CD8-positive, alpha-beta memory T cell (primary cell): ENCODE measurements at places on chromosomes 5 and 9.

DNA sequence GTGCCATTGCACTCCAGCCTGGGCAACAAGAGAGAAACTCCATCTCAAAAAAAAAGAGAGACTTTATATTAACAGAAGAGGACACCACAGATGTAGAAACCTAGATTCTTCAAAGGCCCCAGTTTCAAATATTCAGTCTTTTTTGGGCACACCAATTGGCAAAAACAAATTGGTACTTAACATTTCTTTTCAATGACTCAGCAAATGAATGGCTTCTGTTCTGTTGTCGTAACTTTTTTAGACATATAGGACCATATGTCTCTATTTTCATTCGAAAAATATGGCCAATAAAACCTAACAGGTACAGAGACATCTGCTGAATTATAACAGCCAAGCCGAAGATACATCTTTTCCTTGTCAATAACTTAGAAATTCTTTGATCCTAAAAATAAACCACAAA is 212.8 kb downstream of the EBF1 start:
- no peaks in the 10 kb centered on the region for H3K4me1 ChIP-seq
- no peak overlapping the region for H3K27ac ChIP-seq
- no peak overlapping the region for H3K4me3 ChIP-seq
- no peak for DNase-seq
- H3K36me3 ChIP-seq: no peaks in the 10 kb centered on the region

- H3K36me3 ChIP-seq: no peaks in the 10 kb centered on the region
- H3K4me1 ChIP-seq: no peaks in the 10 kb centered on the region
- no peaks in the 10 kb centered on the region for H3K27me3 ChIP-seq
- H3K4me3 ChIP-seq: no peak overlapping the region
These were observed 284.4 kb upstream of the RGMB start for GRCh38 chr5:98489021-98489420.

DNA sequence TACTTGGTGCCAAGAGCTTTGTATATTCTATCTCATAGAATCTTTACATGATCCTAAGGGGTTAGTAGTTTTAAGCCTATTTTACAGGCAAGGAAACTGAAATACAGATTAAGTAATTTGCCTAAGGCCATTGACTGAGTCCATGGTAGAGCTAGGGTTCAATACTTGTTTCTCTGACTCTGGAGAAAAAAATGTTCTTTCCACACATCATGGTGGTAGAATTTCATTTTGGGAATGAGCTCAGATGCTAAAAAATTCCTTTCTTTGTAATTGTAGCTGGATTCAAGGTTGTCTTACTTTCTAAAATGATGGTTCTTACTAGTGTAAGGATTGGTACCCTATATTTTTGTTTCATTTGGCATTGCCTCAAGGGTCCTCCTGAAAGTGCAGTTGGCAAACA is 86.0 kb downstream of the ANKRD55 start:
- no peak for DNase-seq
- no peaks in the 10 kb centered on the region for H3K36me3 ChIP-seq
- H3K27me3 ChIP-seq: no peaks in the 10 kb centered on the region
- H3K4me1 ChIP-seq: peaks cover 68% of the 10 kb centered on the region
- no peak overlapping the region for H3K4me3 ChIP-seq

DNA sequence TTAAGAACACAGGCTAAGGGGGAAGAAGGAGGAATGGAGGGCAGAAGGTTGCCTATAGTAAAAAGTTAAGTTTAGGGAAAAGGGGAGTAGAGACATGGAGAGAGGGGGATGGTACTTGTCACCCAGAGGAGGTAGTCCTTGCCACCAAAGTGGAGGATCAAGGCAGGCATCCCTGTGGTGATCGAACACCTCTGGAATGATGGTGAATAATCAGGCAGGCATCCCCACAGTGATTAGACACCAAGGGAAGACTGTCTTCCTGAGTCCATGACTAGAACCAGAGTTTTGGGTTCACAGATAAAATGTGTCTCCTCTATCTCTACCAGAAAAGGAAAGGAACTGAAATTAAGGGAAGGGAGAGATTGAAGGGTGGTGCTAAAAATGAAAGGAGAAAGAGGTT is 19.2 kb upstream of the HMGCS1 start:
- H3K27ac ChIP-seq: no peak overlapping the region
- no peaks in the 10 kb centered on the region for H3K27me3 ChIP-seq
- H3K4me1 ChIP-seq: no peaks in the 10 kb centered on the region
- H3K4me3 ChIP-seq: no peak overlapping the region
- no peaks in the 10 kb centered on the region for H3K36me3 ChIP-seq

DNA sequence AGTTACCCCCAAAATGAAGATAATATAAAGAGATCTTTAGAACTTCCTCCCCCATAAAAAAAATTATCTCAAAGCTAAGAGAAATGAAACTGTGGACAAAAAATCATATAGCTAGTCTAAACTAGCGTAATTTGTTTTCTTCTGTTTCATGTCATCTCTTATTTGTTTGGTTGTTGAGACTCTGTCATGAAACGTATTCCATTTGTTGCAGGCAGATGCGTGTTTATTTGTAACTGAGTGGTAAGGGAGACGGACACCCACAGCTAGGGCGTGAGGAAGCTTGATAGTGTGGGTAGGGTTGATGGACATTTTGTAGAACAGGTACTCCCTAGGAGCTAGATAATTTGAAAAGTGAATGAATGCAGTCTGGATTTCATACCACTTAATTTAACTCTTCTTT is 41.9 kb downstream of the OSTF1 start:
- no peak for DNase-seq
- H3K36me3 ChIP-seq: peaks cover 14% of the 10 kb centered on the region
- peaks cover 5% of the 10 kb centered on the region for H3K4me1 ChIP-seq
- no peak overlapping the region for H3K4me3 ChIP-seq
- no peak overlapping the region for H3K27ac ChIP-seq

DNA sequence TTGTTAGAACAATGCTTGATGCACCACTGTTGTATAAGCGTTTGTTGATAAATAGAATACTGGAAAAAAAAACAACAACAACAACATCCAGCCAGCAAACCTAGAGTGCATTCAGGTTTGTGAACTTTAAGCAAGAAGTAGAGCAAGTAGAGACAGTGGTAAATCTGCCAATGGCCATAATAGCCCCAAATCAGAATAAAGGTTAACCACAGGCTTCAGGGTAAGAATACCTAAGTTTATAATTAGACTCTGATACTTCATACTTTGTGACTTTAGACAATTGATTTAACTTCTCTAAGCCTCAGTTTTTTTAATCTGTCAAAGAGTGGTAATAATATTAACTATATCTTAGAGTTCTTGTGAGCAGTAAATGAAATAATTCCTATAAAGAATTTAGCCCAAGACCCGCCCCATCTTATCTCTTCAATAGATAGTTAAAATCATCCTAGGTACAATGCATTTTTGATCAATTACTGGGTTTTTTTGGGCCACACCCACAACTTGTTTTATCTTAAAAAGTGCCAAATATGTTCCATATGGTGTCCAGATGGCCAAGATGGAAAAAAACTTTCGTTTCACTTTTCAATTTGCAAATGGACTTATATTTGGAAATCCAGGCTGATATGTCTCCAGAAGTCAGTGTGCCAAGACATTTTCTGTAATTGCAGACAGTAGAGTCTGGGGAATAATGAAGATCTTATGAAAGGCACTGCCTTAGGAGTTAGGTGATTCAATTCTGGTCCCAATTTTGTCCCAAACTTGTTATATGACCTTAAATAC is 24.5 kb upstream of the DPYSL3 start:
- no peaks in the 10 kb centered on the region for H3K36me3 ChIP-seq
- H3K27ac ChIP-seq: no peak overlapping the region
- H3K27me3 ChIP-seq: no peaks in the 10 kb centered on the region
- no peak for DNase-seq
- no peaks in the 10 kb centered on the region for H3K4me1 ChIP-seq

DNA sequence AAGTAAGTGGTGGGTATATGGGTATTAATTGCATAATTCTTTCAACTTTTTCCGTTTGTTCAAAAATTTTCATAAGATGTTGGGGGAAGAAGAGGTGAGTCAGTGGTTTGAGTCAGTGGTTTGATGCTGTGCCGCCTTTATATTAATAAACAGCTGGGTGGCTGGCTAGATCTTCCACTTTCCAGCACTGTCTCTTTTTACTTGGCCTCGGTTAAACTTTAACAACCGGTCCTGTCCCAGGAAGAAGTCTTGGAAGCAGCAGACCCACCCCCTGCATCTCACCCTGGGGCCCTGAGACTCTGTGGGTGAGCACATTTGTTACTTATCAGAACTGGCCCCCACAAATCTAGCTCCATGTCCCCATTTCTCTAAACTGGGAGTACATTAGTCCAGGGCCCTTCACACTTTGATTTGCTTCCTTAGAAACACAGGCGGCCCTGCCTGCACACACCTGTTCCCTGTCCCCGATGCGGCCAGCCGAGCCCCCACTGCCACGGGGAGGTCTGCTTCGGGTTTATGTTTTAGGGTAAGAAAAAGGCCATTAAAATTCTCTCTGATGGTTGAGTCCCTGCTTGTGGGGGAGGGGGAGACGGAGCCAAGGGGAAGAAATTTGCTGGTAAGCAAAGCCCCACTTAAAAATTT is 90.7 kb downstream of the PTCH1 start:
- H3K27me3 ChIP-seq: no peaks in the 10 kb centered on the region
- peak overlapping the region; percentile 51 for H3K27ac ChIP-seq
- H3K36me3 ChIP-seq: no peaks in the 10 kb centered on the region
- no peak for DNase-seq
- peak overlapping the region; percentile 58 for H3K4me3 ChIP-seq

DNA sequence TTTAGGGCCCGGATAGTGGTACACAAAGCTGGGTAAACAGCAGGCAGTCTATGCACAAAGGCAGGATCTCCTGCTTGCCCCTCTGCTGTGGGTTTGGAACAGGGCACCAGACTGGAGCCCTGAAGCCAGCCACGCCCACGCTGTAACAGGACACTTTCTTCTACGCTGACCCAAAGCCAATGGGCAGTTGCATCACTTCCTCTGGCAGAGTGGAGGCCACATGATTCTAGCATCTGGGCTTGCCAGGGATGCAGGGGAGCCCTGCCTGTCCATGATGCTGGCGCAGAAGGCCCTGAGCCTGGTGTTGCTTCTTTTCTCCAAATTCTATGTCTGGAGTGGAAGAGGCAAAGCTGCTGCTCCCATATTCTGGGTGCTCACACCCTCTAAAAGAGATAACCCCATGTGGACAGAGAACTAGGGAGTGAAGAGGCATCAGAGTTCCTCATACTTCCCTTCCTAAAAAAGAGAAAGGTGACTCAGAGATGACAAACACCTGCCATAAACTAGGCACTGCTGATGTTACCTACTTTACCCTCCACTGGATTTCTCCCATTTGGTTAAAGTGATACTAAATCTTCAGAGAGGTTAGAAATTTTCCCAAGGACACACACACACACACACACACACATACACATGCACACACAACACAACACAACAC is 260.3 kb upstream of the KLF4 start:
- H3K27me3 ChIP-seq: no peaks in the 10 kb centered on the region
- H3K27ac ChIP-seq: no peak overlapping the region
- DNase-seq: no peak
- no peaks in the 10 kb centered on the region for H3K4me1 ChIP-seq

GRCh38 chr5:107425541-107426031 is 245.2 kb downstream of the EFNA5 start:
- H3K36me3 ChIP-seq: no peaks in the 10 kb centered on the region
- no peak for DNase-seq
- no peak overlapping the region for H3K27ac ChIP-seq
- no peak overlapping the region for H3K4me3 ChIP-seq
- no peaks in the 10 kb centered on the region for H3K4me1 ChIP-seq
- no peaks in the 10 kb centered on the region for H3K27me3 ChIP-seq

GRCh38 chr9:122619996-122620395 is 5.5 kb downstream of the OR1Q1 start:
- DNase-seq: no peak
- H3K4me1 ChIP-seq: no peaks in the 10 kb centered on the region
- H3K36me3 ChIP-seq: no peaks in the 10 kb centered on the region
- no peak overlapping the region for H3K4me3 ChIP-seq

DNA sequence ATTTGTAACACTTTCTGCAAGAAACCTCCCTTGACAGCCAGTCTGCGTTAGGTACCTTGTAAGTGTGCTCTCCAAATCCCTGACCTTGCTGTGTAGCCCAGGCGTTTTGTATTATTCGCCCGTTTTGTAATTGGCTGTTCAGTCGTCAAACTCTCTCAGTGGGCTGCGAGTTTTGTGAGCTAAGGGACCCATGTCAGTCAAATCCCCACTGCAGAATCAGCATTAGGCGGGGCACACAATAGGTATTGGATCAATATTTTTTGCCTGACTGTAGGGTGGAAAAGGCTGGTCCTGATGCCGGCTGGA is 665 bp downstream of the DNAJC18 start:
- H3K27ac ChIP-seq: peak overlapping the region; percentile 95
- peak overlapping the region; percentile 46 for H3K4me3 ChIP-seq
- no peaks in the 10 kb centered on the region for H3K36me3 ChIP-seq
- peaks cover 23% of the 10 kb centered on the region for H3K4me1 ChIP-seq

DNA sequence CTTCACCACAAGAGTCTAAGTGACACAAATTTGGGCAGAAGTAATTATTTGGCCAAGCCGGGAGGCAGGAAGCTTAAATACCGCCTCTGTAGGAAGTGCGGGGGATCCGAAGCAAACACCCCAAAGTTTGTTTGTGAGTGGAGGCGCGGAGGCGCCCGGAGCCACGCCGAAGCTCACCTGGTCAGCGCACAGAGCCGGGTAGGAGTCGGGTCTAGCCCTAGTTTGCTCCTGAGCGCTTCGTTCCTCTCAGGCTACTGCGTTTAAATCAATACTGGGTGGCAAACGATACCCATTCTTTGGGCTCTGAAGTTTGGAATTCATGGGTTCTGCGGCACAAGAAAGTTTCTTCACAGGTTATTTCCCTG is 855 bp downstream of the MCC start:
- no peaks in the 10 kb centered on the region for H3K36me3 ChIP-seq
- DNase-seq: no peak
- H3K27me3 ChIP-seq: peaks cover 36% of the 10 kb centered on the region
- peak overlapping the region; percentile 62 for H3K4me3 ChIP-seq
- H3K27ac ChIP-seq: no peak overlapping the region

- no peak for DNase-seq
- H3K4me3 ChIP-seq: no peak overlapping the region
- H3K4me1 ChIP-seq: peaks cover 13% of the 10 kb centered on the region
- no peaks in the 10 kb centered on the region for H3K27me3 ChIP-seq
- no peaks in the 10 kb centered on the region for H3K36me3 ChIP-seq
These were observed 145.4 kb downstream of the ENTREP1 start for GRCh38 chr9:69470186-69470977.

DNA sequence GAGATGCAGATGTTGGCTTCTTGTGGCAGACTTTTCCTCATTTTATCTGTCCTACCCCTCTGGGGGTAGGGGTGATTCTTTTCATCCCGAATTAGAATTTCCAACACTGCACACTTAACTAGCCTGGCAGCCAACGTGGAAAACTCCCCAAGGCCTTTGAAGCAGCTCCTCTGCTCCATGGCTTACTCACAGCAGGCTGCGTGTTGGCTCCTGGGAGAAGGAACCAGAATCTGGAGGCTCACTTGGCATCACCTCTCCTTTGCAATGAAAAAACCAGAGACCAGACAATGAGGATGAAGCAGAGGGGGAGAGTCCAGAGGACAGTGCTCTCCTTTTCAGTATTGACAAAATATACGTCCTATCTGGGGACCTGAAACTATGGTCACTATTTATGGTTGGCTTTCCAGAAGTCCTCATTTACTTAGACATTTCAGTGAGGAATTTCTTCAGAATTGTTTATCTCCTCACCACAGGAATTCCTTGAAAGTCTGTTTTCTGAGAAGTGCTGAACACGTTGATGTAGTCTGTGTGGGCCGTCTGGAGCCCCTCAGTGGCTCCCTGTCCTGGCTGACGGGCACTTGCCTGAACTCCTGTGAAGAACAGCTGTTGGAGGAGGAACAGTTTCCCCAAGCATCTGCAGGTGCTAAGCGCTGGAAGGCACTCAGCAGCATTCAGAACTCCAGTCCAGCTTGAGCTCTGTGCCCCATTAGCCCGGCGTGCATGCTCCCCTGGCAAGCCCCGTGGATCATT is 231.3 kb downstream of the RFK start:
- H3K36me3 ChIP-seq: no peaks in the 10 kb centered on the region
- H3K27ac ChIP-seq: no peak overlapping the region
- H3K4me3 ChIP-seq: no peak overlapping the region
- DNase-seq: no peak
- H3K4me1 ChIP-seq: no peaks in the 10 kb centered on the region
